Transverse colon (tissue), 4 donors: ENCODE measurements at places on chromosomes 7 and 10.

- peak; percentile 63 for DNase-seq
Observed at GRCh38 chr10:5659702-5660528, 6.5 kb downstream of the ASB13 start.

- DNase-seq = no peak
Observed at GRCh38 chr10:47379901-47380300, 4.2 kb downstream of the ZNF488 start.

DNA sequence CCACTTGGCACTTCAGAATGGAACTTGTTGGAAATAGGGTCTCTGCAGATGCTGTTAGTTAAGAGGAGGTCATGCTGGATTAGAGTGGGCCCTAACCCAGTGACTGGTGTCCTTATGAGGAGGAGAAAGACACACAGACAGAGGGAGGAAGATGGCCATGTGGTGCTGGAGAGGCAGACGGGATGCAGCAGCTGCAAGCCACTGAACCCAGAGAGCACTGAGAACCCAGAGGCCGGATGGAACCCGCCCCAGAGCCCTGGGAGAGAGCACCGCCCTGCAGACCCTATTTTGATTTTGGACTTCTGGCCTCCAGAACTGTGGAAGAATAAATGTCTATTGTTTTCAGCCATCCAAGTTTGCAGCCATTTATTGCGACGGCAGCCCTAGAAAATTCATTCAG, 58.0 kb upstream of the EBF3 start:
- DNase-seq = no peak

- DNase-seq = no peak
Observed at GRCh38 chr10:49736564-49737113, 25.5 kb downstream of the OGDHL start.

GRCh38 chr7:135900065-135900546, 77.1 kb downstream of the MTPN start:
- DNase-seq = no peak

DNA sequence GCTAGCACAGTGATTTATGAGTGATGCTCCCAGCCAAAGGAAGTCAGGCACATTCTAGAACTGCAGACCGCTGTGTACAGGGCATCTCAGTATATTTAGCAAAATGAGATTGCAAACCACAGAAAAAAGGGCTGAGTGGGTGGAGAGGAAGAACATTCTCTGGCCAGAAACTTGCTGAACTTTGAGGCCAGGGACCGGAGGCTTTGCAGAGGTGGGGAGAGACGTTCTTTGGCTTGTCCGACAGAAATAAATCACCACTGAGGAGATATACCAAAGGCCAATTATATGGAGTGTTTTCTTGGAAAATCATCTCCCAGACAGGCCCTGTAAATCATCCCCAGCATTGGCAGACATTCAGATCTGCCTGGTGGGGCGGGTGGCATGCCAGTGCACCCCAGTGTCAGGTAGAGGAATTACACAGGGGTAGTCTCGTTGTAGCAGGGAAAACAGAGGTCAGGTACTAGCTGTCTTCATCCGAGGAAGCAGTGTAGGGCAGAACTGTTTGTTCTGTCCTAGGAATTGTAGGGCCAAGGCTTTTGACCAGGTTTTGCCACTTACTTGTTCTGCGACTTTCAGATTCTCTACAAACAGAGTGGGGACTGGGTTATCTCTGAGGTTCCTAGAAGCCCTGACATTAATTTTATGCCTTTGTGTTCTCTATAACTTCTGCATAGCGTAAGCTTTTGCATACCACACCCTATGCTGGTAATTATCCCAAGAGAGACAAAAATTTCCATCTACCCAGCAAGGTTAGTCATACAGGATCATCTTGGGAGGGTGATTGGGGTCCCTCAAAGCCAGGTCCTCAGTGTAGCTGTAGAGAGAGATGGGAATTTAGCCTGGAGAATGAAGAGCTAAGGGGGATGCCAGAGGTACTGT, 655.6 kb downstream of the LRMDA start:
- DNase-seq = peak; percentile 76

DNA sequence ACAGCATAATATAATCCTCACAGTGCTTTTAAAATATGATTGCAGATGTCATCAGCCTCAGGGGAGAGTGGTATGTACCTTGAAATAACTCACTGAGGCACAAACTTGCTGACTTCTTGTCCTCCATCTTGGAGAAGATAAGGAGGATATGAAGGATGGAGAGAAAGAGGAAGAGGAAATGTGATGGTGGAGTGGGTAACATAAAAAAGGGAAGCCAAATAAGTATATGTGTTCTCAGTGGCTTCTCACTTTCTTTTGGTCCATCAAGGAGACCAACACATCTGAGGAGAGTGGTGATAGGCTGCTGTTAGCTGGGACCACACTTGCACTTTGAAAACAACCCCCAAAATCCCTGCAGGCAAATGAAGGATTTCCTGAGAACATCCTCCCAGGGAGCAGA, 21.6 kb upstream of the ZNF37A start:
- DNase-seq = no peak
